ENCODE measurements at places on chromosomes 5 and 9. TPM values are rescaled to one million over a fixed set of nuclear protein-coding genes. Genes with fewer than 3 reads are reported as not detected.

The GCNT1 gene
- total RNA-seq, result 6.9 TPM

The SPINK1 gene
- total RNA-seq, result not detected

DNA sequence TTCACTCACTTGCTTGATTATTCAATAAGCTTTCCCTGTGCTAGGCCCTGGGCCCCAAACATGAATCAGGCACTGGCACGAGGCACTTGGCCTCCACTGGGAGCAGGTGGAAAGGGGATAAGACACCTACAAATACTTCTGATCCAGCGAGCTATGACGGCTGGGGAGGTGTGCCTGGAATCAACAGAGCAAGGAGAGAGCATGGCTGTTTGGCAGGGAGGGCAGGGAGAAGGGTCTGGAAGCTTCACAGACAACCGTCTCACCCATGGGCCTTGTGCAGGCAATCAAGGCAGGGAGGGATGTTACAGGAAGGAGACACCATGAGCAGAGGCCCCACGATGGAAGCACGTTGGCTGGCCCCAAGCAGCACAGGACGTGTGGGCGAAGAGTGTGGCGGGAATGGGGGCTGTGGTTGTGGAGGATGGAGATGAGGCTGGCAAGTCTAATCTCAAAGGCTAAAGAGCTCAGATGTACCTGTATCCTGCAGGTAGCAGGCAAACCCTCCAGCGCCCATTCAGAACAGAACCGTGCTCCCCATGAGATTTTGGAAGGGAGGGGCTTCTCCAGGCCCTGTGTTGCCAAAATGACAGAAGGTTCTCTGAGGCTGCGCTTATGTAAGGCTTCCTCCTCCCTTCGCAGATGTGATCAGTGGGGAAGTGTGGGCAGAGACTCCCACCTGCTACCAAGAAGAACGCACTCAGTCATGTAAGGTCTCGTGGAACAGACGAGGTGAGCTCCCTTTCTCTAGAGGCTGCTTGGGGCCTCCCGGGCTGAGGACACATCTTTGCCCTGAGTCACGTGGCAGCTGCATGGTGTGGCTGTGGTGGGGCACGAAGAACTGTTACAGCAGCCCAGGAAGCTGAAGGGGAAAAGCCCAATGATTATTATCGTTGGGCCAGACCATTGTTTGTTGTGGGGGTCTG lies 189.7 kb downstream of the DAB2IP start:
- DNase-seq, result no peak

DNA sequence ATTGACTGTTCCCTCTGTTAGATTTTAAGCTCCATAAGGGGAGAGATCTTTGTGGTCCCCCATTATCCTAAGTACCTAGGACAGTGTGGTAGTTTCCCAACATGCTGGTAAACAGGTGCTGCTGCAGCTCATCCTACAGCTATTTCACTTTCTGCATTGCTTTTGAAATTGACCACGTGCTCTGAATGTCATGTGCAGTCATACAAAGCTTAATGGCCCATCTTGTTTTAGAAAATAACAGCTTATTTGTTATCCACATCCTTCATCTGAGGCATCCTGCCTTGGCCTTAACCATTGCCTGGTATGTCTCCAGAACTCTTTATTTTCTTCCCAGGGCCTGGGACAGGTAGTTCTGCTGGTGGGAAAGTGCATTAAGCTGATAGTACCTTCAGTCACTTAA lies 14.7 kb downstream of the PIK3R1 start:
- DNase-seq, result no peak

The DDX4 gene
- 0.82 TPM for total RNA-seq

- no peak for DNase-seq
These were observed 1150.7 kb upstream of the WWC1 start for GRCh38 chr5:167140548-167141291.

DNA sequence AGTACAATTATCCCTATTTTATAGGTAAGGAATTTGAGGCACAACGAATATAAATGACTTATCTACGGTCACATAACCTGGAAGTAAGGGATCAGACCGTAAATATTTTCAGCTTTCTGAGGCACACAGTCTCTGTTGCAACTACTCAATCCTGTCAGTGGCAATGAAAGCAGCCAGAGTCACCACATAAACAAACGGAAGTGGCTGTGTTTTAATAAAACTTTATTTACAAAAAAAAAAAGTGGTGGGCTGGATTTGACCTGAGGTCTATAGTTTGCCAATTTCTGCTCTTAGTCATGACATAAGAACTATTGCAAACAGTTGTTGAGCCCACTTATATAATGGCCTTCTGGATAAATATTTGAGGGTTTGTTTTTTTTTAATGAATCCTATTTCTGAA lies 29.6 kb downstream of the ZNF366 start:
- no peak for DNase-seq

The KIF27 gene
- 15.1 TPM for total RNA-seq

DNA sequence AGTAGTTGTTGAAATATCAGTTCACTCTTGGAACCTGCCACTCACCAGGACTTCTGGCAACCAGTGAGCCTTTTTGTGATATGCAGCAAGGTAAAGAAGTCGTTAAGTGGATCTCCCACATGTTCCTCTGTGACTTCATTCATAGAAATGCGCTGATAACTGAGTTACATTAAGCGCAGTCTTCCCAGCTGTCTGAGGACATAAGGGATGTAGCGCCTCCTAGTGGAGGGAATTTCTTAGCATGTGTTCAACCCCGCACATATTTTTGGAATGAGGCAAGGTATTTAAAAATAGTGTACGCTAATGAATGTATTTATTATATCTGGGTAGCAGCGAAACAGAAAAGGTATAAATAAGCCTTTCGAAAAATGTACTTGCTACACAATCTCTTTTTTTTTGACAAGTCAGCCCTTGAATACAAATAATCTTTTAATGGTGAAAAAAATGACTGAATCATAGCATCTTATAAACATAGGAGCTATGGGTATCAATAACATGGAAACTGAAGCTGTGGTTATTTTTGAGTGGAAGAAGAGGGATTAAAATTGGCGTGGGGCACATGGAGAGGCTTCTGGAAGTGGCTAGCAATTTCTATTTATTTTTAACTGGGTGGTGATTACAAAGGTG lies 38.0 kb downstream of the PALM2AKAP2 start:
- DNase-seq, result peak; percentile 54

The PTGES gene
- total RNA-seq, result 3.7 TPM

- no peak for DNase-seq
These were observed 145.5 kb upstream of the SLC24A2 start for GRCh38 chr9:19934301-19934871.

The OBP2B gene
- not detected for total RNA-seq

- DNase-seq, result no peak
These were observed 54.4 kb downstream of the DROSHA start for GRCh38 chr5:31477516-31477915.

DNA sequence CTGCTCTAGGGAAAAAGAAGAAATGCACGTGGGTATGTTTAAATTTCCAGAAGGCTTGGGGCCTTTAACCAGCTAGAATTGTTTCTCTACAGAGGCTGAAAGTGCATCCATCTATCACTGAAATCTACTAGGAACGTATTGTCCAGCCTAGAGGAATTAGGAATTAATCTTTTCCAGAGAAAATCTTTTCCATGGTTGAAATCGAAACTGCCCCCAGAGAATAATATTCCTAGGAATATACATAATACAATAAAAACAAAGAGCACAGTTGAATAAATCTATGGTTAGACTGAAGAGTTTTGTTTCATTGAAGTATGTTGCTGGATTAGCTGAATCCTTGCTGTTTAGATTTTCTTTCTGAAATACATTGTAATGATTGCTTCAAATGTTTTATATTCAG lies 378.5 kb downstream of the PLK2 start:
- DNase-seq, result no peak

The ENTREP1 gene
- 0.82 TPM for total RNA-seq

- no peak for DNase-seq
These were observed 417.0 kb upstream of the MEF2C start for GRCh38 chr5:89299998-89300397.

The SEMA6A gene
- total RNA-seq, result 15.5 TPM

DNA sequence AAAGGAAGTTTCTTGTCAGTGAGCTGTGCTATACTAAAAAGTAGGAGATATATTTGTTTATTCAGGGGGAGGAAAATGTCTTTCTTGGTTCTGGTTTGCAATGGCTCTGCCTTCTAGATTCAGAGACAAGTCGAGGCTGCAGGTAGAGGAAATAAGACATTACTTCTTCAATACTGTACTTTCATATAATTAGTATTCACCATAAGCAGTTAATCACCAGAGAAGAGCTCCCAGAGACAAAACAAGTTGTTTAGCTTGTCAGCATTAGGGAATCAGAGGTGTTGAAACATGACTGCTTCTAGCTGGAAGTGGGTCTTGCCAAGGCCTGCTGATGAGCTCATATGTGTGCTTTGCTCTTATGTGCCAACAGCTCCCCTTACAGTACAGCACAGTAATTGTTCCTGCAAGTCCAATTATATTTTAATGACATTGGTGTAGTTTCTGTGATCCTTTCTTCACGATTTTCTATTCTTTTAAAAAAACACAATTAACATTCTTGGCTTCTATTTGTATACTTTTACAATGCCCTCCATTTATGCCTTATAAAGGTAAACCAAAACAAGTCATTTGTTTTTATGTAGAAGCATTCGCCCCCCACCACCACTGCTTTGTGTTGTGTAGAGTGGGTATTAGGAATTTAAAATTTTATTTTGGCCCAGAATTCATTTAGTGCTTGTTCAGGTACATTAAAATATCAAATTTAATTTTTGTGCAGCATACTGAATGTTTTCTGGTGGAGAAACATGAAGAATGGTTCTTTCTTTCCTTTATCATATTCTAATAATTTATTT lies 112.2 kb downstream of the RPS23 start:
- DNase-seq, result peak; percentile 45

DNA sequence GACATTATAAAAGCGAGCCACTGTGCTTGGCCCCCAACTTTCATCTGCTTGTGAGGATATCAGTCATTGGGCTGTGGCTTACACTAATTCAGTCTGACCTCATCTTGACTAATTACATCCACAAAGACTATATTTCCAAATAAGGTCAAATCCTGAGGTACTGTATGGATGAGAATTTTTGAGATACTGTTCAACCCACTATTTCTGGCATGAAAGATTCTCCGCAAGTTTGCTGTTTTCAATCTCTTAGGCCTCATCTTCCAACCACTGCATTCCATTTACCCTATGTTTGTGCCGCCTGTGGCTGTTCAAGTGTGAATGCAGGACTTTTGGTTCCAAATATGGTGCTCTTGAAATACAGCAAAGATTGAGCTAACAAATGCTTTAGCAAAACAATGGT lies 400.9 kb upstream of the SGCD start:
- DNase-seq, result no peak

DNA sequence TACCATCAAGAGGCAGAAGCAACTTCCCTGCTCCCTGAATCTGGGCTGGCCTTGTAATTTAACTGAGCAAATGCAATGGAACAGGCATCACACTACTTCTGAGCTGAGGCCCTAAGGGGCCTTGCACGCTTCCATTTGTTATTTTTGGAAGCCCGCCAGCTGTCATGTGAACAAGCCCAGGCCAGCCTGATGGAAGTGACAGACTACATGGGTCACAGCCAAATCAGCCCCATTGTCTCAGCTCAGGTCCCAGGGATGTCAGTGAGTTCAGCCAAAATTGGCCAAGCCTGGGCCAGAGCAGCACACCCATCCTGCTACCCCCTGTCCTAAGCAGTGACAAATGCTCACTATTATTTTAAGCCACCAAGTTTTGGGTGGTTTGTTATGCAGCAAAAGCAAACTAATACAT lies 72.8 kb downstream of the PRRT1B start:
- no peak for DNase-seq

GRCh38 chr5:177610770-177611445 lies 11.0 kb downstream of the B4GALT7 start:
- no peak for DNase-seq

DNA sequence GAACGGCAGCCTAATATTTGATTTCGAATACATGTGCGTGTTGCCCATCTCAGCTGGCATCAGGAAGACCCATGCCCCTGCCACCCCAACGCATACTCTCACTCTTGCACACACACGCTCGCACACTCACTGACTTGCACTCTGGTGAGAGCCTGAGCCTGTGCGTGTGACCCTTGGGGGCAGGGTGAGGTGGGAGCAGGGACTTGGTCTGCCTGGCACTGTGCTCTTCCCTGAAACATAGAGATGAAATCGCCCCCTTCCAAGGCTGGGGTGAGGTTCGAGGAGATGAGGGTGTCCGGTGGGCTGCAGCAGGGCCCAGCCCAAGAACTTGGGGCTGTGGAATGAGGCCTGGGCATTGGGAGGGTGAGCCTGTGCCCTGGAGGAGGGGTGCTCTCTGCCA lies 1.2 kb downstream of the LCN9 start:
- DNase-seq, result no peak

DNA sequence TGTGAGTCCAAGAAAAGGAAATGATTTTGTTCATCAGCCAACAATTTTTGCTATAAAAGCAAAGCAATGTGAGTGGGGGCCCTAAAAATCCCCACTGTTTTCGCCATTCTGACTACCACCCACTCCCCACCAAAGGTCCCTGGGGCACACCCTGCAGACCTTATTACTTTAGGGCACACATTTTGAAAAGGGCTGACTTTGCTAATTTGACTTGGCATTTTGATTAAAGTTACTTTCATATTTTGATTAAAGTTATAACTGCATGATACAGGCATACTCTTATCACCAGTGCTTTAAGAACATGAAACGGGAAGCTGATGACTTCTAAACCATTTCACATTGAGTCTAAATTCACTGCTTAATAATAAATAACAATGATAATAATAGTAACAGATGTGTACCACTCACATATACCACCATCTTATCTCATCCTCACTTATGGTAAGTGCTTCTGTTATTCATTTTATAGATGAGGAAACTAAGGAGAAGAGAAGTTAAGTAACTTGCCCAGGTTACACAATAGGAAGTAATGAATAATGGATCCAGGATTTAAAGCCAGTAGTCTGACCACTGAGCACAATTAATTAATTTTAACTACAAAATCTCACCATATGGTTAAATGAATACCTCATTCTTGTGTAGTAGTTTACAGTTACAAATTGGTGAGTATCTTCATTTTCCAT lies 25.4 kb upstream of the NR3C1 start:
- DNase-seq, result no peak

- no peak for DNase-seq
These were observed 54.1 kb downstream of the GARNL3 start for GRCh38 chr9:127318651-127319167.

- no peak for DNase-seq
These were observed 74.6 kb downstream of the DOCK2 start for GRCh38 chr5:169711551-169712225.

GRCh38 chr5:32760091-32760509 lies 49.0 kb downstream of the NPR3 start:
- DNase-seq, result no peak

The GAPT gene
- total RNA-seq, result not detected

- no peak for DNase-seq
These were observed 284.5 kb upstream of the NUDT12 start for GRCh38 chr5:103847060-103847459.

DNA sequence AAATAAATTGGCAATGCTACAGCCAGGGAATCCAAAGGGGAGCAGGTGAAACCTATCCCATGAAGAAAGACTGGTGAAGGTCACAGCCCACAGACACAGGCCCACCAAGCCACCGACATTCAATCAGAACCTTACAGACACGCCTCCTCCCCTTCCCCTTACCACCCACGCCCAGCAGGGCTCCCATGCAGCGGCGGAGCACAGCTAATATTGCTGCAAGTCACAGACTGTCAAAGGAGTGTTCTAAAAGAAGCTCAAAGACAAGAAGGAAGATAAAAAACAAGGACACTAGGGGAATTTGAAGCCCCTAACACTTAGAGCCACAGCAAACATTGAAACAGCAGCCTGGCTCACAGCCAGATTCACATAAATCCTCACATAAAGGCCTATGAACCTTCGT lies 91.2 kb downstream of the MED10 start:
- no peak for DNase-seq

- no peak for DNase-seq
These were observed 169.4 kb downstream of the TRPM3 start for GRCh38 chr9:70951749-70952727.

Data from frontal cortex (tissue), 4 donors.